ENCODE measurements at places on chromosomes 12 and 14.

- DNase-seq: no peak
Measured at GRCh38 chr14:104864267-104865080, 594 bp upstream of the CEP170B start.

GRCh38 chr14:57275023-57275664 is 6.4 kb downstream of the AP5M1 start:
- no peak for DNase-seq

- no peak for DNase-seq
Measured at GRCh38 chr14:88130057-88130432, 125.1 kb downstream of the GPR65 start.

- peak; percentile 24 for DNase-seq
Measured at GRCh38 chr12:14845350-14845750, 2.0 kb upstream of the ART4 start.

DNA sequence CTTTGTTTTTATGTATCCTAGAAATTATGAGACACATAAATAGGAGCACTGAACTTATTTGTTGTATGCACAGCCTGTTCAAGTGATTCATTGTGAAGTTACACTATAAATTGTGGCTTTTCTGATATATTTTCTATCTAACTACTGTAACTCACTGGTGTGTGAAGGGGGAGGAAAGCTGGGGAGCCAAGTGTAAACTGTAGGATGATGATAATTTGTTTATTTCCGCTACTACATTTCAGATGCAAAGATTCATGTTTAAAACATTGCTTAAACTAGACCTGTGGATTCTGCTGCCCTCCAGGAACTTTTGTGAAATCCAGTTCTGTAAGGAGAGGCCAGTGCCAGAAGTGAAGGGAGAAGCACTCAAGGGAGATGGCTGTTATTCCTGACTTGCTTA is 3.3 kb downstream of the TMTC2 start:
- no peak for DNase-seq

DNA sequence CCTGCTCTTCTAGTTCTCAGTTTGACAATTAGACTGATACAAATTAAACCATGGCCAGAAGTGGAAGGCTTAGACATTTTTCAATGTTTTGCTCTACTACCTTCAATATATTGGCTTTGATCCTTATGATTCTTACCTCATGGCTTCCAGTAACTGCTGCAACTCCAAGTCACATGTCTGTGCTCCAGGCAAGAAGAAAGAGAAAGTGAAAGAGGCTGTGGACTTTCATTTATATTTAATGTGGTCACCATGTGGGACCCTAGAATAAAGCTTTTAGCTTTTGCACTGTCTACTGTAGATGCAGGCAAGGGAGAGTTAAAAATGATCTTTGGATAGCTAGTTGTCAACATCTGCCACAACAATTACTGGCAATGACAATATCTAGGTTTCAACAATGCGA is 214.3 kb upstream of the PDE3A start:
- no peak for DNase-seq

GRCh38 chr12:12612358-12612757 is 682 bp downstream of the CREBL2 start:
- DNase-seq: peak; percentile 36

DNA sequence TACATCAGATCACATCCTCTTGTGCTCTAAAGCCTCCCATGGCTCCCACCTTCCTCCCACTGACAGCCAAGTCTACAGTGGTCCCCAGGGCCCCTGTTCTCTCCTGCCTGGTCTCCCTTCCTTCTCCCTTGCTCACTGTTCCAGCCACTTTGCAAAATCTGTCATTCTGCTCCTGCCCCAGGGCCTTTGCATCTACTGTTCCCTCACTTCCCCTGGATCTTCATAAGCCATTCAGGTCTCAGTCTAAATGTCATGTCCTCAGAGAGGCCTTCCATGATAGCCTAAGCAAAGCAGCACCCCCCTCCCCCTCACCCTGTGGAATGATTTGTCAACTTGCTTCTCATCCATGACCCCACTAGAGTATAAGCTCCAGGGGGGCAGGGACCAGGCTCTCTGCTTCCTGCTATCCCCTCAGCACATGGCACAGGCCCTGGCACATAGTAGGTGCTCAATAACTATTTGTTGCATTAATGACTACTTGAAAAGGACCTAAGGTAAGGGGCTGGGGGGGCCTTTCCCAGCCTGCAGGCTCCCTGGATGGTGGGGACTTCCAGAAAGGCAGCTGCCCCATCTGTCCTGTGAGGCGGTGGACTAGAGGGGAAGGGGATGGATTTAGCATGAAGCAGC is 5.0 kb downstream of the SLC8B1 start:
- no peak for DNase-seq

GRCh38 chr12:5437589-5437988 is 5.7 kb downstream of the NTF3 start:
- no peak for DNase-seq

DNA sequence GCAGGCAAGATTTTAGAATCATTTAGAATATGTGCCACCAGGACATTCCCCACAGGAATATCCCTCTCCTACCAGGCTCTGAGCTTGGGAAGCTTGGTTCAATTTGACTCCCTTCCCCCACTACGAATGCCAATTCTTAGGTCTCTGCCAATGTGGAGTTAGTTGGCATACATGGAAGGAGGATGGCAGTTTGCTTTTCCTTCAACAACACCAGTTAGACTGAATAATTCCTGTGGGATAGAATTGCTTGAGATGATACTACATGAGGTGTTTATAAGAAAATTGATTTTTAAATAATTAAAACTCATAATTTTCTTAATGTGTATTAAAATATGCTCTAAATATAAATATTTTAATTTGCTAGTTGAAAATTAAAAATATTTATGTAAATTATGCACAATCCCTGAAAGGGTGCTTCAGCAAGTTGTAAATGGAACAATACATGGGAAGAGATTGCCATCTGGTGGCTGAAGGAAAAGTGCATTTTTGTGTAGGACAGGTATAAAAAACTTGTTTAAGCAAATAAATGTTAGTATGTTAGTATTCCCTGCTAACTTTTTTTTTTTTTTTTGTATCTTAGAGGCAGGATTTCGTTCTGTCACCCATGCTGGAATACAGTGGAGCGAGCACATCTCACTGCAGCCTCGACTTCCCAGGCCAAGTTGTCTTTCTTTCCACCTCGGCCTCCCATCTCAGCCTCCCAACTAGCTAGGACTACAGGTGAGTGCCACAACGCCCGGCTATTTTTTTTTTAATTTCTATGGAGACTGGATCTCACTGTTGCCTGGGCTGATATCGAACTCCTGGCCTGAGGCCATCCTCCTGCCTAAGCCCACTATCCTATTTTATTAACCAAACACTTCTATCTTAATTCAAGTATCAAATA is 25.8 kb upstream of the STRAP start:
- peak; percentile 15 for DNase-seq

GRCh38 chr14:98173305-98173704 is 1098.7 kb downstream of the BCL11B start:
- no peak for DNase-seq

GRCh38 chr12:11861155-11861863 is 209.4 kb upstream of the BCL2L14 start:
- DNase-seq: no peak

GRCh38 chr12:79560225-79560889 is 130.4 kb downstream of the PAWR start:
- DNase-seq: no peak

DNA sequence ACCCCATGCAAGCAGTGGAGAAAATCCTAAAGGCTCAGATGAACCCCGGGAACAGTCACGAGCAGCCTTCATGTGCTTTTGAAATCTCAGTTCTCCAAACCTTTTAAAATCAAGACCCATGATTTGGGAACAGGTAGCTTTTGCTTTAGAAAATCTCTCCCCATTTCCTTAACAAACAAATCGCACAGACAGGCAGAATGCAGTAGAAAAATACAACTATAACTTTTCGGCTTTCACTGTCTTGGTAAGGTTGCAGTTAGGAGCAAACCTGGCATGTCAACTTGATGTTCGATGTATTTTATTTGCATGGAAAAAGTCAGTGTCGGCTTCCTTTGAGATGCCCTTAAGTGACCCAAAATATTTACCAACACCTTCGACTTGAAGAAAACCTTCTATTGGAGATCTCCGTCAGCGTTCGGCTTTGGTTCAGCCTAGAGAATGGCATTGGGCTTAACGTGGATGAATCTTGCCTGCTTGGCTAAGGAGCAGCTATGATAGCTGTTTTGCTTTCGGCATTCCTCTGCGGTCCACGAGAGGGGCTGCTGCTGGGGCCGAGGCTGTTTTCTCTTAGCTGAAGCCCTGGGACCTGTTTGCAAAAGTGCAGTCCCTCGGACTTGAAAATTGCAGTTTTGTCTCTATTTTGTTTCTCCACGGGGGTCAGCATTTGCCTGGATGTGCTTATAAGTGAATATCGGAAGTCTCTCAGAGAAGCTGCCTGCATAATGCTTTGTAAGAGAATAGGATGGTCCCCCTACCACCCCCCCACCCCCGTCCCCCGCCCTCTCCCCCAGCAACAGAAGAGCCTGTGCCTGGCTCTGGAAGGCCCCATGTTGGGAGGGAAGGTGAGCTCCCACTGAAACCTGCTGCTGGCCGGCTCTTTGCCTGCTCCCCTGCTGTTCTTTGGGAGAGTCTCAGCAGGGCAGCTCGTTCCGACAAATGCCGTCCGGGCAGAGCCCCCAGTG is 122.8 kb downstream of the AACS start:
- DNase-seq: no peak

DNA sequence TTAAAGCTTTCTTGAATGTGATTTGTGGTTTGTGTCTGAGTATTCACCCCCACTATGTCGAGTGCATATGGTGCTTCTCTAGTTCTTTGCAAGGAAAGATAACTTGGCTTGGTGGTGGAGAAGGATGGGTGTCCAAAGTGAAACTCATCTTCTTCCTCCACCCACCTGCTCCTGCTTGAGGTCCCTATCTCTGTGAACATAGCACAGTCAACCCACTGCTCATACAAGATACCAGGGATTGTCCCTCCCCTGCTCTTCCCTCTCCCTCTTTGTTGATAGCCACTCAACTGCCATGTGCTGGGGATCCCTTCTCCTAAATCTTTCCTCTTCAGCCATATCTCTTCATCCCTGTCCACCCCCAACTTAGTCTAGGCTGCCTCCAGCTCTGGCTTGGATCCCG is 176.5 kb downstream of the ASCL4 start:
- DNase-seq: no peak

DNA sequence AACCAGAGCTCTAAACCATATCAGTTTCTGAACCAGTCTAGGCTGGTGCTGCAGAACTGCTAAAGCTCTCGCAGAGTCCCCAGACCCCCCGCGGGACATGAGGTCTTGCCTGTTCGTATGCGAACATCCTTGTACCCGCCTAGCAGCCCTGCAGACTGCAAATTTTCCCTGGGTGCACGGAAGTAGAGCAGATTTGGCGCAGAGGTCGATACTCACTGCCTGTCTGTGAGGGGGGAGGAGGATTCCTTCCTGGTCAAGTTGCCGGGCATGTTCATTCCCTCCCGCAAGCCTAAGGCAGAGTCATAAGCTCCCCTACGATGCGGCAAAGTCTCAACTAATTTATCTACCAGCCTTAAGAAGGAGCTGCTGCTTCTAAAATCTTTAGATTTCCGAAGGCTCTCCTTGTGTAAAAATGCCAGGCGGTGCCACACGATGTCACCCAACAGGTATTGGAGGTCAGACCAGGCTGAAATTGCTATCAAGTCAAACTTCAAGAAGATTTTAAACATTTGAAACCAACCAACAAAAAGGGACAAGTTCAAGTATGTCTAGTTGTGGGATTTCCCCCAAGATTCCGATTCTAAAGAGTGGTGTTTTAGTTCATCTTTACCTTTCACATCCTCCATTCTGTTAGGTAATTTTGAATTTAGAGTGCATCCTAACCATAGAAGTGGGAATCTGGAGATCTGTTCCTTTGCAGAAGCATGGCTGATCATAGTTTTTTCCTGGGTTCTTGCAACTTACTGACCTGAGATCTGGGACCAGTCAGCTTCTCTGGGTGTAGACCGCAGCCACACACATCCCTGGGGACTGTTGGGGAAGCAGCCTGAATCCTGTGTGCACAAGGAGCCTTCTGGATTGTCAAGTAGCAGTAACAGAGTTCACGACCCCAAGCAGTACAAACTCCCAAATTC is 1.6 kb upstream of the PAX9 start:
- no peak for DNase-seq

DNA sequence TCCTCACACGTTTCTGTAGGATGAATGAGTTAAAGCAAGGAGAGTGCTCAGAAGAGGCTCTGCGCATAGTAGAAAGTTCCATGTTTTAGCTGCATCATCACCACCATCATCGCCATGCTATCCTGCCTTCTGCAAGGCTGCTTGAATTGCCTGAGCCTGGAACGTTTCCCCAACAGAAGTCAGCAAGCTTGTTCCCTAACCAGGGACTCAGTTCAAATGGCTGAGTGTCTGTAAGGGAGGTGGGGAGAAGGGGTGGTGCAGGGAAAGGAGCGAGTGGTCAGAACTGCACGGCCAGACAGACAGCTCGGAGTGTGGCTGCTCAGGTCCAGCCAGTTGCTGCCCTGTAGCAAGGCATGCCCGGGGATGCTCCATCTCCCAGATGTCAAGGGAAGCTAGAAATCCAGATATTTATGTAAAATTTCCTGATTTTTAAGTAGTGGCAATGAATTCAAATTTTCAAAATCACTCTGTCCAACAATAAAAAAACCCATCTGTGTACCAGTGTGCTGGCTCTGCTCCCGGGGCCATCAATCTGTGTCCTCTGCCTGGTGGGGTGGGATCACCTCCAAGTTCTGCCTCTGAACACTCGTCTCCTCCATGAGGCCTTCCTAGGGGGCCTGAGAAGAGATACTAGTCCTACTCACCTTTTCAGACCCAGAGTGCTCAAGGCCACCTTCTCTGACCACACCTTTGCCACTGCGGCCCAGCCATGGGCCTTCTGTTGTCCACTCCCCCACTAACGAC is 162.7 kb downstream of the FOXN3 start:
- no peak for DNase-seq

GRCh38 chr14:91418387-91419043 is 895 bp upstream of the CCDC88C start:
- DNase-seq: peak; percentile 18

DNA sequence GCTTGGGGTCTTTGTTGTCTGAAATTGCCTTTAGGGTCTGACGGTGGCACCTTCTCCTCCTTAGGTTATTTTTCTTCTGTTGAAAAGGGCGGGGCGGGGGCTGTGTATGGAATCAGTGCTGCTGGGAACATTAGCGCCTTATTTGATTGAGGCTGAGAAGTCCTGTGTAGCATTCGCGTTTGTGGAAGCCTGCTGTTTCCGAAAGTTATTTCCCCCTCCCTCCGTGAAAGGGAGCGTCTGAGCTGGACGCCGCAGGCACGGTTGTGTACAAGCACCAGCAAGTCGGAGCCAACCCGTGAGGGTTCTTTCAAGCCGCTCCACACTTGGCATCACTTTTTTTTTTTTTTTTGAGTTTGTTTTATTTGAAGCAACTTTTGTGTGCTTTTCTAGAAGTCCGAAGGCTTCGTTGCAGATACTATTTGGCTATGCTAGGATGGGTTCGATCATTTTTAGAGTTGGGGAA is 1.1 kb downstream of the SYNE2 start:
- peak; percentile 21 for DNase-seq

DNA sequence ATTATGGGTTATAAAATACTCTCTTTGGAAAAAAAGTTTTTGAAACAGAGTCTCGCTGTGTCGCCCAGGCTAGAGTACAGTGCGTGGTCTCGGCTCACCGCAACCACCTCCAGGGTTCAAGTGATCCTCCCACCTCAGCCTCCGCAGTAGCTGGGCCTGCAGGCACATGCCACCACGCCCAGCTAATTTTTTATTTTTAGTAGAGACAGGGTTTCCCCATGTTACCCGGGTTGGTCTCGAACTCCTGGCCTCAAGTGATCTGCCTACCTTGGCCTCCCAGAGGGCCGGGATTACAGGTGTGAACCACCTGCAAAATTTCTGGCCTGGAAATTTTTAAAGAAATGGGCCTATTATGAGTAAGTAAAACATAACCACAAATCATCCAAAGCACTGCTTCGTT is 3.8 kb downstream of the USP15 start:
- no peak for DNase-seq

- DNase-seq: no peak
Measured at GRCh38 chr14:103984196-103984595, 41.9 kb upstream of the RD3L start.
